NCI-H187 treated with DMSO at 0.1 percent for 48 hours (cell line): ENCODE measurements at places on chromosomes 11 and 22.

- DNase-seq: no peak
Measured at GRCh38 chr11:79026803-79027445, 413.9 kb downstream of the TENM4 start.

DNA sequence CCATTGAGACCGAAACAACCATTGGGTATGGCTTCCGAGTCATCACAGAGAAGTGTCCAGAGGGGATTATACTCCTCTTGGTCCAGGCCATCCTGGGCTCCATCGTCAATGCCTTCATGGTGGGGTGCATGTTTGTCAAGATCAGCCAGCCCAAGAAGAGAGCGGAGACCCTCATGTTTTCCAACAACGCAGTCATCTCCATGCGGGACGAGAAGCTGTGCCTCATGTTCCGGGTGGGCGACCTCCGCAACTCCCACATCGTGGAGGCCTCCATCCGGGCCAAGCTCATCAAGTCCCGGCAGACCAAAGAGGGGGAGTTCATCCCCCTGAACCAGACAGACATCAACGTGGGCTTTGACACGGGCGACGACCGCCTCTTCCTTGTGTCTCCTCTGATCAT, 20.5 kb downstream of the KCNJ5 start:
- no peak for DNase-seq

DNA sequence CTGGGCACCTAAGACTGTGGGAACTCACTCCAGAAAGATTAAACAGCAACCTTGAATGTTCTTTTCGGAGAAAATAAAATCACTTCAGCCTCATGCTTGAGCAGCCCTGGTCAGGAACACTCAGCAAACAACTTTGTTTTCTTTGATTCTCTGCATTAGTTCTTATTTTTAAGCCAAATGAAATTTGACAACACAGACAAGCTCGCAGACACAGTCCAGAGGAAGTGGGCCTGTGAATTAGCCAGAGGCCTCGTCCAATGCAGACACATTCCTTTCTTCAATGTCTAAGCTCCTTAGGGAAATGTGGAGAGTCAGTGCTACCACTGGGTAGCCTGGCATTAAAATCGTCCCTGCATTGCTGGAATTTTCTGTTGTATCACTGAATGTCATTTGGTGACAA, 62.9 kb upstream of the CSNK2A3 start:
- DNase-seq: no peak

DNA sequence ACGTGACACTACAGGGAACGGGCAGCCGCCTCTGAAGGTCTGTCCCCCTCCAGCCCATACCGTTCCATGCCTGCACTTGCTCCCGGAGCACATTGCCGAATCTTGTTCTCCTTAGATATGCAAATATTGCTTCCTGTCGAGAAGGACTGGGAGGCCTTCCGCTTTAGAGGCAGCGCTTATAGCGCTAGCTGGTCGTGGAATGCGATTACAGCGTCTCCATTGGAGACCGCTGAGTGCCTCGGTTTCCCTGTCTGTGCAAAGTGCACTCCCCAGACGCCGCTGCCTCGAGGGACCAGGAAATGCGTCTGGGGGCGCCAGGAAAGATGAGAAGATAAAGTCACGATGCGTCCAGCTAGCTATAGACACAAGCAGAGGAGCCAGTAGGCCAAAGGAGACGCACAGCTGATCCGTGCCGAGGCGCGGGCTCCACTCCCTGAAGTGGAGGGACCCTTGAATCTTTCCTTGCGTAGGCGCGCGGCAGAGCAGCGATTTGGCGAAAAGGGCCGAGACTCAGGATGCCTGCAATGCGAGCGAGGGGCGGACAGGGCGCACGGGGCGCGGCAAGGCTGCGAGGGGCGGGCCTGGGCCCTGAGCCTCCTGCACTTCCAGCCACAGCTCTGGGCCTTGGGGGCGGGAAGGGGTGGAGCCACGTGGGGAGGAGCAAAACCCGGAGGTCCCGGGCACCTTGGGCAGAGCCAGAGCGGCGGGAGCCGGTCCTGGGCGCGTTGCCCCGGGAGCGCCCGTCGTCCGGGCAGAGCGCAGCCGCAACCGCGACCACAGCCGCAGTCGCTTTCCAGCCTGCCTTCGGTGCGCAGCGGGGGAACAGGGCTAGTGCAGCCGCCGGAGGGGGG, at the start of gene RASSF10:
Gene RASSF10, plus strand, starts transcription at position 692 of the 851 bp plus-strand sequence. CDS start 261 bp downstream, outside the sequence.
- DNase-seq: no peak

- DNase-seq: no peak
Measured at GRCh38 chr11:7668911-7669310, 4.4 kb downstream of the CYB5R2 start.

- no peak for DNase-seq
Measured at GRCh38 chr11:2612884-2613571, 86.8 kb downstream of the KCNQ1OT1 start.

DNA sequence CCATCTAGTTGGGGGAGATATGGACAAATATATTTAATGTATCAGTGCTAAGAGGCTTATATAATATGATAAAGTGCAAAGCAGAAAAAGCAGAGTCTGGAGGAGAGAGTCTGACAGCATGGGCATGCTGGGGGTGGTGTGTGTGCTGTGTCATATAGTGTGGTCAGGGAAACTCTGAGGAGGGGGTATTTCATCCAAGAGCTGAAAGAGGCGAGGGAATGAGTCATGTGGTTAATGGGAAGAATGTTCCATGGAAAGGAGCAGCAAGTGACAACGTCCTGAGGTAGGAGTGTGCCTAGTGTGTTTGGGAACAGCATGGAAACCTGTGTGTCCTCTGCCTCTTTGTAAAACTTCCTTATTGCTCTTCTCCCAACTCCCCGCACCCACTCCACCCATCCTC, 38.0 kb downstream of the EIF3F start:
- no peak for DNase-seq

GRCh38 chr11:104738208-104738607, 160.1 kb downstream of the CASP12 start:
- no peak for DNase-seq

DNA sequence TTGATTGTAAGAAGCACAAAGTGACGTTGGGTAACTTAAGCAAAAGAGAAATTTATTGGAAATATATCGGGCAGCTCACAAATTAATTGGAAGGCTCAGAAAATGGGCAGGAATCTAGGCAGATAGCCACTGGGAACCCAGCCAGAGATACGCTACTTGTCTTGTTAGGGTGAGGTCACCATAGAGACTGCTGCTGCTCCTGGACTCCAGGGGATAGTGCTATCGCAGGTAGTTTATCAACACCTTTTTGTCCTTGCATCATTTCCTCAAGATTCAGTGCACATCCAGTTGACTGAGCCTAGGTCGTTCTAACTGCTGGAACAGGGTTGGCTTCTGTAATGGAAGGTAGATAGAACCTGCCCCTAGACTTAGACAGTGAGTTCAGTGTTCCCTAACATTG, 19.6 kb downstream of the AMOTL1 start:
- DNase-seq: no peak

DNA sequence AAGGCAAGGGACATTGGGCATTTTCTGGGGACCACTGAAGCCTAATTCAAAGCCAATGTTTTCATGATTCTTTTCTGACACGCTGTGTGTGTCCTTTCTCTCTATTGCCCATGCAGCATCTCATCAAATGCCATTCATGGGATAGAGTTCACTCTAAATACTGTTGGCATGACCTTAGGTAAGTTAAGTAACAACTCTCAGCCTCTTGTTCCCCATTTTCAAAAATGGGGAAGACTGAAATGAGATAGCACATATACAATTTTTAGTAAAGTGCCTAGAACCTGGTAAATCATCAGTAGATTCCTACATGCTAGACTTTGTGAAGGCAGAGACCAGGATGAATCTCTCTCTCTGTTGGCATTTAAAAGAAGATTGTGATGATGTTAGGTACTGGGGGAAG, 12.7 kb upstream of the OR52K2 start:
- DNase-seq: no peak

- no peak for DNase-seq
Measured at GRCh38 chr11:76048763-76049162, 157.5 kb downstream of the WNT11 start.

- no peak for DNase-seq
Measured at GRCh38 chr11:122317305-122317704, 201.3 kb upstream of the BLID start.

DNA sequence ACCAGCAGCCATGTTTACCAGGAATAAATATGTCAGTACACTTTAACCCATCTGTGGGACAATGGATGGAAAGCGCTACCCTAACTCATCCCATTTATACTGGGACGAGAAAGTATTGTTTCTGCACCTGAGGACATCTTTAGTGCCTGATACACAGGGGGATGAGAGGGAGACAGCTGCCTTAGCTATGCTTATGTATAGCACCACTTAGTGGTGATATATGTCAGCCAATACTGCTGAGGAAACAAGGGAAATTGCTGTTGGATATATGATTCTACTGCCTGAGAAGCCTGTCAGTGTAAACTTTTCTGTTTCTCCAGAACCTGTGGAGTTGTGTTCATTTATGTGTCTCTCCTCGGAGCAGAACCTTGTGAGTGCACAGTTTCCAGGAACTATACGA, 13.3 kb upstream of the CEP295 start:
- no peak for DNase-seq

- no peak for DNase-seq
Measured at GRCh38 chr11:71193431-71193830, 58.9 kb downstream of the SHANK2 start.

DNA sequence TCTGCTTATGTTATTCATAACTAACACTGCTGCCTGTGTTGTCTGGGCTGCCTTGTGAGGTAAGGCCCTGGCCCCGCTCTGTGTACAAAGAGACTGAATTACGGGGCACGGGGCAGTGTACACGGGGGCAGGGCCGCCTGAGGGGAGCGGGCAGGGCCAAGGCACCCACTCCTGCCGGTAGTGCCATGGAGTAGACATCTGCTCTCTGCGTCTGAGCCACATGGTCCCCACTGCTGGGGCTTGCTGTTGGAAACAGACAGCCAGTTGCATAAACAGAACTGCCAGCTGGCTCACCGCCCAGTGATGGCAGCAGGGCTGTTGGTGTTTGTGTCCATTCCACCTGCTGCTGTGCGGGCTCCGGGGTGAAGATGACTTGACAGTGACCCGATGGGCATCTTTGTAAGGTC, 19.8 kb downstream of the FAM118A start:
- no peak for DNase-seq
